DND-41 (cell line): ENCODE measurements at places on chromosomes 6 and 20.

- no peak for DNase-seq
Measured at GRCh38 chr6:84151669-84152068, 75.8 kb downstream of the CEP162 start.

- no peak for DNase-seq
Measured at GRCh38 chr6:170074907-170075306, 216.0 kb downstream of the DLL1 start.

DNA sequence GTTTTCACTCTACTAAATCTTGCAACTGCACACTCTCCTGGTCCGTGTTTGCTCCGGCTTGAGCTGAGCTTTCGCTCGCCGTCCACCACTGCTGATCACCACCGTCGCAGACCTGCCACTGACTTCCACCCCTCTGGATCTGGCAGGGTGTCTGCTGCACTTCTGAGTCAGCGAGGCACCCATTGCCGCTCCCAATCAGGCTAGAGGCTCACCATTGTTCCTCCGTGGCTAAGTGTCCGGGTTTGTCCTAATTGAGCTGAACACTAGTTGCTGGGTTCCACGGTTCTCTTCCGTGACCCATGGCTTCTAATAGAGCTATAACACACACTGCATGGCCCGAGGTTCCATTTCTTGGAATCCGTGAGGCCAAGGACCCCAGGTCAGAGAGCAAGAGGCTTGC lies 98.6 kb upstream of the GPR6 start:
- DNase-seq = no peak

DNA sequence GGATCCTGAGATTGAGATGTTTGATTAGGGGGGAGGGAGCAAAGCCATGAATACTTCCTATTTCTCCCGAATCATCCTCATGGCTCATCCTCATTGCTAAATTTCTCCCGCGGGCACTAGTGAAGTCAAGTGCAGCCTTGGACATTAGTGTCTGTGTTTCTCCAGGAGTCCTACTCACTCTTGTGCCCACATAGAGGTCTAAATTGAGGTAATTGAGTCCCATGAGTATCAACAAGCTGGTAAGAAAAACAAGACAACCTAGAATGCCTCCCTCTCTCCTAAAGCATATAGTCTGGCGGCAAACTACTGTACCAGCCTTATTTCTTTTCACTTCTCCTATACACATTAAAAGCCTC lies 420 bp downstream of the CENPQ start:
- no peak for DNase-seq

GRCh38 chr6:9657994-9658393 lies 756.9 kb downstream of the TFAP2A start:
- DNase-seq = no peak

DNA sequence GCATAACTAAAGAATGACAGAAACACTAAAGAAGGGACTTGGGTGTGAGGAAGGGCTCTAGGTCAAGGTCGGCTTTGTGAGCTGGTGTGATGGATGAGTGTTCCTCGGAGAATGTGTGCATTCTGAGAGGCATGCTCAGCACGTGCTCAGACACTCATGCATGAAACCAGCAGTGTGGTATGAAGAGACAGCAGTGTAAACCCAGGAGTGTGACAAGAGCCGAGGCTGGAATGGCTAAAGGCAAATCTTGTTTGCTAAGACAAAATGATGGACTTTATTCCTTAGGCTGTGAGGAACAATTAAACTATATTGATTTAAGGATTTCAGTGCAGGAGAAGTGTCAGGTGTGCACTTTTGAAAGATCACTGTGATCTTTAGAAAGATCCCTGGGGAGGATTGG lies 107.4 kb upstream of the MAP7 start:
- no peak for DNase-seq

GRCh38 chr6:4545893-4546292 lies 230.3 kb upstream of the CDYL start:
- DNase-seq = no peak

GRCh38 chr20:54173653-54174456 lies at the start of gene CYP24A1:
CYP24A1 (minus strand) TSS chr20:54173986; CDS start chr20:54173579, 407 bp downstream.
- DNase-seq = no peak

- no peak for DNase-seq
Measured at GRCh38 chr20:61694682-61695081, 371.0 kb downstream of the TAF4 start.

- DNase-seq = no peak
Measured at GRCh38 chr6:3433005-3433404, 23.8 kb downstream of the SLC22A23 start.

GRCh38 chr6:157107915-157108651 lies 215.2 kb downstream of the TMEM242 start:
- no peak for DNase-seq

GRCh38 chr6:111503194-111503593 lies 20.2 kb upstream of the REV3L start:
- DNase-seq = no peak

- peak; percentile 28 for DNase-seq
Measured at GRCh38 chr6:43669922-43670622, 17.5 kb downstream of the MRPS18A start.

DNA sequence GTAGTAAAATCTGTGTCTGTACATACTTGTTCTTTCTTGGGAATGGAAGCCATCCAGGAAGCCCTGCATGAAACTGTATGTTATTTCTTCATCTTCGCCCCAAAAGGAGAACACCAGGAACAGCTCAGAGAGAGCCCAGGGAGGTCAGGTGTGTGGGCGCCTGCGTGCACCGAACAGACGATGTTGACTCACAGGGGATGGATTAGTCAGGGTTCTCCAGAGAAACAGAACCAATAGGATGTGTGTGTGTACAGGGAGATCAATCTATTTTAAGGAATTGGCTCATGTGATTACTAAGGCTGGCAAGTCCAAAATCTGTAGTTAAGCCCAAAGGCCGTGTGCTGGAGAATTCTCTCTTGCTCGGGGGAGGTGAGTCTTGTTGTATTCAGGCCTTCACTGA lies 45.7 kb downstream of the RNASET2 start:
- DNase-seq = no peak

- DNase-seq = no peak
Measured at GRCh38 chr6:105432797-105433196, 29.9 kb upstream of the PREP start.

DNA sequence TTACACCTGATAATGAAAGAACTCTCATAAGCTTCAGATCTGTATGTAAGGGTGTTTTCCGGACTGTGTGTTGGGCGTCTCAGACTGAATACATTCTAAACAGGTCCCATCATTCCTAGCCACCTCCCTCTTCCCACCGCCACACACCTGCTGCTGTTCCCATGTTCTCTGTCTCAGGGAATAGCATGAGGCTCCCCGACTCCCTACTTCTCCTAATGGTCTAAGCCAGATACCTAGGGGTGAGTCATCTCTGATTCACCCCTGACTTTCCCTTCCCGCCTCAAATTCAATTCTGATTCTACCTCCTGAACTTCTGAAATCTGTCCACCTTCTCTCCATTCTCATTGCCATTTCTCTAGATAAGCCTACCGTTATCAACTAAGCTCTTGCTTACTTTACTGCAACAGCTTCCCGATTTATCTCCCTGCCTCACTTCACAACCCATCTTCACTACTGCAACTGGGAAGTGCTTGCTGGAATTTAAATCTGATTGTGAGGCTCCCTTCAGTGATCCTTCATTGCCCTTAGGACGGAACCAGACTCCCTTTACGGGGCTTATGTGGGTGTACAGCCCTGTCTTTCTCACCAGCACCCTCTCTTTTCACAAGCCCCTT lies 1.6 kb downstream of the TMEM14A start:
- no peak for DNase-seq

DNA sequence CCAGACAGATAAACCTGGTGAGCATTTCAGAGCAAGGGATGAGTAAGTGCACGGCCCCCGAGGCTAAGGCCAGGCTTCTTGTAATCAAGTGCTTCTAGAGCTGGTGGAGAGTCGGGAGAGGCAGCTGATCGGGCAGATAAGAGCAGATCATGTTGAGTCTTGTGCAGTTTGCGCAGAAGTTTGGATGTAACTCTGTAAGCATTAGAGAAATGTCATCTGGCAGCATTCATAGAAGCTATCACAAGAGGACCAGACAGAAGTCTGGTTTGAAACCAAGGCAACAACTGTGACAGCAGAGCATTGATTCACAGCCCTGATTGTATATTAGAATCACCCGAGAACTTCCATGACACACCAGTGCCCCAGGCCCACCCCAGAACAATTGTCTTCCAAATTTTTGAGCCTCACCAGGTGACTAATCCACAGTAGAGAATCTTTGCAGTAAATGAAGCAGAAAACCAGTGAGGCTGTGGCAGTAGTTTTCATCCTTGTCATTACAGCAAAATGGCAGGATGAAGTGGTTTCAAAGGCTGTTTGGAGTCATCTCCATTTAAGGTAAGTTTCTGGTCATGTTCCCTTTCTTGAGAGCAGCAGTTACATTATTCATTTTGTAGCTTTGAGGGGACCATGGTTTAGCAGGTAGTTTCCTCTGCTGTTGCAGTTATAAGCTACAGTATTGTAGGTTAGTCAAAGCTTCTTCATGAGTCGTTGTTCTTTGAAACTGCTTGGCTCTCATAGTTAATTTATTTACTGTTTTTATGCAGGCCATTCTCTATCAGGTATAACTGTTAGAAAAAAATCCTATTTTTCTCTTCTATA lies 84.1 kb downstream of the RNF217 start:
- no peak for DNase-seq

GRCh38 chr20:23800865-23801264 lies 25.7 kb downstream of the CST2 start:
- DNase-seq = no peak

GRCh38 chr6:121666814-121667213 lies 231.4 kb downstream of the GJA1 start:
- DNase-seq = no peak

DNA sequence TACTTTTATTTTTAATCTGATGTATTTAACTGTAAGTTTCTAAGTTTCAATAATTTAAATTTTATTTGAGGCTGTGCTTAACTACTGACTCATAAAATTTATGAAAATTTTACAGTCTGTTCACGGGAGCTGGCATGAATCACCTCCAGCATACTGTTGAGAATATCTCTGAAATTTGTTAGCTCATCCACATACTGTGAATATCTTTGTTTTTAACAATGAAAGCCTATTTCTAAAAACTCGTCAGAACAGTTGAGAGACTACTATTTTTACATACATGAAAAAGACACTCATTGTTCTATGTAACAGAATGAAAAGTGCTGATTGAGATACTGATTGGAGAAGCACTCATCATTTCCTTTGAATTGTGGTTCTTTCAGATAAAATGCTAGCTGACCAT lies 749.3 kb downstream of the TENT5A start:
- no peak for DNase-seq

- DNase-seq = no peak
Measured at GRCh38 chr6:96947055-96947454, 22.5 kb downstream of the KLHL32 start.

GRCh38 chr6:93164781-93165180 lies 254.6 kb downstream of the EPHA7 start:
- DNase-seq = no peak

DNA sequence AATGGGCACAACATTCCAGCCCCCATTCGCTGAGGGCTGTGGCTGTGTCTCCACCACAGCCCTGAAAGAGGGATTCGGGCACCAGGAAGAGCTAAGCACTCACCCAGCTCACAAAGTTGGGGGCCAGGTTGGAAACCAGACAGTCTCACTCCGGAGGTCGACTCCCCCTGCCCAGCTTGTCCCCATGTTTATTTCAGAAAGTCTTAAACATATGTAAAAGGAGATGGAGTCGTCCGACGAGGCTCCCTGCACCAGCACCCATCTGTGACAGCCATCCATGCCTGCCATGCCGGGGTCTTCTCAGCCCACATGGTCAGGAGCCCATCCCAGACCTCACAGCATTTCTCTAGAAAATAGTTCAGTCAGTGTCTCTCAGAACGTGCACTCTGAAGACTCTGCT lies 63.6 kb upstream of the STX16 start:
- no peak for DNase-seq

DNA sequence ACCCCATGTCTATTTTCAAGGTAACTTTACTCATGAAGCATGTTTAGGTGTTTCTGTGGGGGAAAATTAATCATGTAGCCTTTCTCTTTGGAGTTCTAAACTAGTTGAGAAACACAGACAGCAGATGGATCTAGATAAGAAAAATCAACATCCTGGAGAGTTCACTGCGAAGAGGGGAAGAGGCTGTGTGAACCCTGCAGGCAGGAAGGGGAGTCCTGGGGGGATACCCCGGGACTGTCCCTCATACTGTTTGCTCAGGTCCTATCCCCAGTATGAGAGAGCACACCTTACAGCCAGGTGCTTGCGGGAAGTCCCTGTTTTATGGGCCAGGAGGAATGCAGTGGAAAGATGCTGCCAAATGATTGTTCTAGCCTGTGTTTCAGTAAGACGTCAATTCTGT lies 32.7 kb downstream of the CHMP4B start:
- DNase-seq = no peak

DNA sequence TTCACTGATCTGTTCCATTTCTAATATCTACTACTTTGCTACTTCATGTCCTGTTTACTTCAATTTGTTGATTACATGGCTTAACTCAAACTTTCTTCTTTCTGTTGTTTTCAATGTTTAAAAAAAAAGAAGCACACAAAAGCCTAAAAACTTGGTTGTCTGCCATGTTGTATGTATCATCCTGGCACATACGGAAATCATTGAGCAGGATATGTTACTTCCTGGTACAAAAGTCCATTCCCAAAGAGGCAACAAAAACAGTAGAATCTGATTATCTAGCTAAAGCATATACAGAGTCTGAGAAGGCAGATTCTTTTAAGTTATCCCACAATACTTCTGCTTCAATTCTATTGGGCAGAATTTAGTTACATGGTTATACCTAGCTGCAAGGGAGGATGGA lies 14.5 kb upstream of the COL12A1 start:
- DNase-seq = no peak

- no peak for DNase-seq
Measured at GRCh38 chr6:81979329-81979728, 226.8 kb upstream of the TENT5A start.

DNA sequence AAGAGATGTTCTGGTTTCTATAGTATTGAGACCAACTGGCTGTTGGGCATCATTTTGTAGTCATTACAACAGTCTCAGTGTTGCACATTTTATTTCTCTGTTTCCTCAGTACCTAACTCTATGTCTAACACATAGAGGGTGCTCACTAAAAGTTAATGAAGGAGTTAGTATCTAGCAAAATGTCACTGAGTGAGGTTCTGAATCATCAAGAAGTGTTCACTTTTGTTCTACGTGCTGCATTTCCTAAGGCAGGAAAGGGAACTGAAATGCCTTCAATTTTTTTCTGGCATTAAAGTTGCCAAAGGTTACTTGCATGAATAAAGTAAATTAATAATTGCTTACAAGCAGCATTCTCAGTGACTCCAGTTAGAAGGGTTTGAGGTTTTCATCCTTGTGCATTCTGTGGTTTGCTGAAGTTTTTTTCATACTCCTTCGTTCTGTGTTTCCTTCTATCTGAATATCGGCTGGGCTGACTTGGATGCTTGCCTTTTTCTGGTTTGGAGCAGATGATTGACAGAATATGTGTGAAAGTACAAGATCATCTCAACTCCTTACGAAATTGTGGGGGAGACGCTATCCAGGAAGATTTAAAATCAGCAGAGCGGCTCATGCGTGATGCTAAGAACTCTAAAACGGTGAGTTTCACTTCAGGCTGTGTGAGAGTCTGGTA lies 114.5 kb upstream of the SCGN start:
- DNase-seq = no peak

DNA sequence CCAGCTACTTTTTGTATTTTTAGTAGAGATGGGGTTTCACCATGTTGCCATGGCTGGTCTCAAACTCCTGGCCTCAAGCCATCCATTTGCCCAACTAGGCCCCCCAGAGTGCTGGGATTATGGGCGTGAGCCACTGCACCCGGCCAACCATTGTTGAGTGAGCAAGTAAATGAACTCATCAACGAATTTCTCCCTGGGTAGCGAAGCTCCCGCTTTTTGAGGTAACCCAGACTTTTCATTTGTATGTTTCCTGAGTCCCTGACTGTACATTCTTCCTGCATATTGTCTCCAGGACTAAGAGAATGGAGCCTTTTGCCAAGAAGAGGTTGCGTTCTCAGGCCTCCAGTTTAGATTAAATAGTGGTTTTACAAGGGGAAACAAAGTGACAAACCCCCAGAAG lies 36.4 kb downstream of the RIPOR3 start:
- no peak for DNase-seq
